AG10803 (cell line): ENCODE measurements at places on chromosomes 4 and X.

- DNase-seq: no peak
Measured at GRCh38 chr4:152885185-152885584, 50.9 kb upstream of the FHDC1 start.

DNA sequence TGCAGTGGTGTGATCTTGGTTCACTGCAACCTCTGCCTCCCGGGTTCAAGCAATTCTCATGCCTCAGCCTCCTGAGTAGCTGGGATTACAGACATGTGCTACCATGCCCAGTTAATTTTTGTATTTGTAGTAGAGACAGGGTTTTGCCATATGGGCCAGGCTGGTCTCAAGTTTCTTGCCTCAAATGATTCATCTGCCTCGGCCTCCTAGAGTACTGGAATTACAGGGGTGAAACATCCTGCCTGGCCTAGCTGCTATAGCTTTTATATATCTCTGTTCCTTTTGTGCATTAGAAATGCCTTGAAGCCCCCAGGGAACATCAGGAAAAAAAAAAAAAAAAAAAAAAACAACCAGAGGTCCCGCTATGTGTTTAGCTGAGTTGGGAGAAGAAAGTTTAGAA is 34.8 kb downstream of the UBE2K start:
- peak; percentile 79 for DNase-seq

DNA sequence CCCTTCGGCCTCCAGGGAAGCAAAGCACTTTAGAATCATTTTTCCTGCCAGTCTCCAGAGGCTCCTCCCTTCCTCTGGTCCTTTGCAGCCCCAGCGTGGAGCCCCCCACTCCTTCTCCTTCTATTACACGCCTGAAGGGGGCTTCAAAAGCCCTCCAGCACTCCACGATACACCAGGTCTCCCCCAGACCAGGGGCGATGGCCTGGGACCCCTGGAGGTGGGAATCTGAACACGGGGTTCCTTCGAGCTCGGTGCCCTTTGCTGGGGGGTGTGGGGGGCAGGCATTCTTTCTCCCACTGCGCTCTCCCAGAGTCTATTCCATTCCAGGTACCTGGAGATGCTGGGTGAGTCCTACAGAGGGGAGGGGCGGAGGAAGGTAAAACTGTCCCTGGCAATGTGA is 97.6 kb downstream of the HMX1 start:
- no peak for DNase-seq

DNA sequence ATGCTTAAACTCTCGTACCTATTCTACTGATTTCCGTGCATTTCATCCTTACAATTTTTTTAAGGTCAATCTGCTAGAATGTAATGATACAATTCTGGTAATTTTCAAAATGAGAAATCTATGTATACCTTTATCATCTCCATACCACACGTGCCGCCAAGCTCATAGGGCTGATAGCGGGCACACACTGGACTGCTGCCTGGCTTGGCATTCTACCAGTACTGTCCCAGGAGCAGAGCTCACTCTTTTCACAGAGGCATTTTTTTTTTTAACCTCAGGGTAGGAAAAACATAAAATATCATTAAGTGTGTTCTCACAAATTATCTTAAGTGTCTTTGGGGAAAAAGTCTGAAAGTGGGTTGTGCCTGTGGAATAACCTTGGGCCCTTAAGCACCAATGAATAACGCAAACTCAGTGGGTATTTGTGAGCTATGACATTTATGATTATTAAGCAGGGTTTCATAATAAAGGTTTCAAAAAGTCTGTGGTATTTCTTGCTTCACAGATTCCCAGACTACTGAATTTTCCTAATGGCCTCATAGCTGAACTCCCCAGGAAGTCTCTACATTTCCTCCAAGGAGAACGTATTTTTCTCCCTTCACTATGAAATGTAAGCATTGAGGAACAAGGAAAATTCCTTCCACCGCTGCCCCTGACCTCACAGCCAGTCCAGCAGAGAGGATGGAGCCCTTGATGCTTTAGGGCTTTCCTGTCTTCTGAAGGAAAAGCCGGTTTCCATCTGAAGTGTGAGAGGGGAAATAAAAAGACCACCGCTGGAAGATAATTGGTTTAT is 125.2 kb downstream of the ELOVL6 start:
- DNase-seq: no peak

GRCh38 chr4:69742596-69742995 is 17.8 kb downstream of the SULT1B1 start:
- no peak for DNase-seq

DNA sequence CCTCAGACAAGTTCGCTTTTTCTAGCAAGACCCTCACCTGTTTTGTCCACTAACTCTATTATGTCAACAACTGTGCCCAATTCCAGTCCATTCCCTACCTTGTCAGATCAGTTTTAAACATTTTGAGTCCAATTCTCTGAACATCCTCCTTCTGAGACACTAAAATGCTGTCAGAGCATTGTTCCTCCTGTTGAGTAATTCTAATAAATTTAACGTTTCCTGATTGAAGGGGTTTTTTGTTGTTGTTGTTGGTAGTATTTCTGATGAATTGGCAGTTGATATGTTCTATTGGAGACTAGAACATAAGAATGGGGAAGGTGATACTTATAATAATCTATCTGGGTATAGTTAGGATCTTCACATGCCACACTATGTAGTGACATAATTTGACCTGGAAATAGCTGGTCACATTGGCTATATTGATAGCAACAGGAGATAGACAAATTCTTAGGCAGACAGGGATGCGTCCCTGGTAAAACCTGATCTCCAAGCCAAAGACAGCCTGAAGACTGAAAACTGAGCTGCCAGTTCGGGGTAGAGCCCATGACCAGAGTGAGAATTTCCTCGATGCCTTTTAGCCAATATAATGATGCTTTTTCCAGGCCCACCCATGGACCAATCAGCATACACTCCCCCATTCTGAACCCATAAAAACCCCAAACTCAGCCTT is 12.4 kb upstream of the CXCL2 start:
- no peak for DNase-seq

GRCh38 chr4:77385124-77385969 is 220.3 kb upstream of the CXCL13 start:
- peak; percentile 67 for DNase-seq

DNA sequence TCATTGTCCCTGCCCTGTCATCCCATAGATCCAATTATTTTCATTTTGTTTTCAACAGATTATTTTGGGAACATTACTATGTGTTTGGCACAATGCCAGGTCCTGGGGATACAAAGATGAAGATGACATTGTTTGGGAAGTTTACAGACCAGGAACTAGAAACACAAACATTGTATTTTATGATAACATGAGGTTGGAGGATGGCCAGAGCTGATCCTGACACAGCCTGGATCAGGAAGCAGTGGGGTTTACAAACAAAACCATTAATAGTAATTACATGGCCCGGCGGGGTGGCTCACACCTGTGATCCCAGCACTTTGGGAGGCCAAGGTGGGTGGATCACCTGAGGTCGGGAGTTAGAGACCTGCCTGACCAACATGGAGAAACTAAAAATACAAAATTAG is 29.9 kb downstream of the CLRN2 start:
- DNase-seq: no peak

DNA sequence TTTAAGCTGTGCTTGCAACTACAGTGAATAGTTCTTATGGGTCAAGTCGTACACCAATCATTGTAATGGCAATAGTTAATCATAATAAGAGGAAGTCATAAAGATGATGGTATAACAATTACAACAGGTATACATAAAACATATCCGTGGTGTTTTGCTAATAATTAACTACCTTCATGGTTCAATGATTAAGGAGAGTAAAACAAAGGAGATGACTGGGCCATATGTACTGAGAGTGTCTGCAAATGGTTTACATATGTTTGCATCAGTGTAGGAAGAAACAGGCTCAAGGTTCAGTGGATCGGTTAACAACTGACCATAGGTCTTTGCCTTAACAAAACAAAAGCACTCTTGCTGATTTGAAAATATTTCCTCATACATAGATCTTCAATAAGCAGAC is 253.0 kb downstream of the COX7B2 start:
- no peak for DNase-seq

GRCh38 chr4:38681281-38681991 is 17.4 kb downstream of the KLF3 start:
- DNase-seq: peak; percentile 42

- DNase-seq: no peak
Measured at GRCh38 chr4:123955167-123955800, 558.7 kb downstream of the SPRY1 start.

DNA sequence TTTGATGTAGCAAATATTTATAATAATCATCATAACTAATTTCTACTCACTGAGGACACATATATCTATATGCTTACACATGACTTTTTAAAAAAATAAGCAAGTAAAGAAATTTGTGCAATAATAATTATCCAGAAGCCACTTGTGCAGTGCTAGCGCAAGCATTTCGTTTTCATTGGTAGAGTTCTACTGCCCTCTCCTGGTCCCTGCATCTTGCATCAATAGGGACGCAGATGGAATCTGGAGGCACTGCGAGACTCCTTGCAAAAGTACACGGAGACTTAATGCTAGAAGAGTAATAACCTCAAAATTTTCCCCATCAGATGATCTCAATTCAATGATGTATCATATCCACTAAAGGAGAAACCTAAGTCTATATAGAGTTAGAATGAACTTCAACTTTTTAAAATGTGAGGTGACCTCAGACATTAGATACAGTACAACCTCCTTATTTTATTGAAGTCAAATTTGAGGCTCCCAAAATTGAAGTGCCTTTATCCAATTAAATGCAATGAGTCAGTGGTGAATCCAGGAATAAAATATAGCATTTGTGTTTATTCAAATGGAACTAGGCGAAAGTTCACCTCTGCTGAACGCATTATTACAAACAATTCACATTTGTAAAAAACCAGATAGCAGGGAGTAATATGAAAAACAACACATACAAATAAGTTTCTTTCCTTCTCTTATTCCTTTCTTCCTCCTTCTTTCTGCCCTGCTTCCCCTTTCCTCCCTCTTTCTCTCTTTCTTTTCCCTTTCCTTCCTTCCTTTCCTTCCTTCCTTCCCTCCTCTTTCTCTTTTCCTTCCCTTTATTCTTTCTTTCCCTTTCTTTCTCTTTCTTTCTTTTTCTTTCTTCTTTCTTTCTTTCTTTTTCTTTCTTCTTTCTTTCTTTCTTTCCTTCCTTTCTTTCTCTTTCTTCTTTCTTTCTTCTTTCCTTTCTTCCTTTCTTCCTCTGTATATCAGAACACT is 450.0 kb downstream of the ANKRD50 start:
- DNase-seq: peak; percentile 82

DNA sequence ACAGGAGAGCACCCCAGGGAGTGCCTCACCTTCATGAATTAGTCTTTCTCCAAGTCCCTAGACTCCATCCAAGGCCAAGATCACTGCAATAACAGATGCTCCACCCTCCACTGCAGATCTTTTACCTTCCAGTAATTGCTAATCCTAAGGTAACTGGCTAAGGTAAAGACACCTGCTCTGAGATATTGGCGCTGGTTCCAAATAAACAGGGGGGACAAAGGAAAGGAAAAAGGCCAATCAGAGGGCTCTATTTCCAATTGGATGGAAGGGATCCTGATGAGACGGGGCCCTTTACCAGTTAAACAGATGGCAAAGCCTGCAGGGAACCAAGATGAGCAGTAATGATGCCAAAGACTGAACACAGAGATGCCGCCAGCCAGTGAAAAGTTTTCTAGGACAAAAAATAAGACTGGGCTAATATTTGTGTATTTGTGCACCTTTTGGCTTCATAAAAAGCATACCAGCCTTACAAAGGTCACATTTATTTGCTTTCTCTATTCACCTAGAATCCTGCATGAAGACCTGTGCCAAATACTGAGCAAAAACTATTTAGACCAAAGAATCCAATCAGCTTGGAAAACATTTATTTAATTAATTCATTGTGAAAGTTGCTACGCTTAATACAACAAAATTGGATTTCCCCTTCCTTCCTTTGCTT is 148.5 kb downstream of the PPP3CA start:
- no peak for DNase-seq

DNA sequence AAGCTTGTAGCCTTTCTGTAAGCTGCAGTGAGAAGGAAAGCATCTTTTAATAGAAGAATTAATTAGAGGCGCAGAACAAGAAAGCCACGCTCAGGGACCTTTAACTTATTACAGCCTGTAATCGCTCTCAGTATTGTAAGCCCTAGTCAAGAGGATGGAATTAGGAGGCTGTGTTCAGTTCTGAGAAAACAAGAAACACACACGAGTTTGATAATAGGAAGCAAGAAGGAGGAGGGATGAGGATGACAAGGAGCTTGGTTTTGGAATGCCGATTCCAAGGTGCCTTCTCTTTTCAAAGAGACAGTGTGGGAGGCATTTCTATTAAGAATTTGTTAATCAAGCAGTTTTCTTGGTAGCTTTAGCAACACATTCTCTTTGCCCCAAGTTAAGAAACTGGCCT is 69.3 kb downstream of the NYX start:
- DNase-seq: no peak

GRCh38 chr4:61301271-61301670 is 101.1 kb downstream of the ADGRL3 start:
- no peak for DNase-seq

DNA sequence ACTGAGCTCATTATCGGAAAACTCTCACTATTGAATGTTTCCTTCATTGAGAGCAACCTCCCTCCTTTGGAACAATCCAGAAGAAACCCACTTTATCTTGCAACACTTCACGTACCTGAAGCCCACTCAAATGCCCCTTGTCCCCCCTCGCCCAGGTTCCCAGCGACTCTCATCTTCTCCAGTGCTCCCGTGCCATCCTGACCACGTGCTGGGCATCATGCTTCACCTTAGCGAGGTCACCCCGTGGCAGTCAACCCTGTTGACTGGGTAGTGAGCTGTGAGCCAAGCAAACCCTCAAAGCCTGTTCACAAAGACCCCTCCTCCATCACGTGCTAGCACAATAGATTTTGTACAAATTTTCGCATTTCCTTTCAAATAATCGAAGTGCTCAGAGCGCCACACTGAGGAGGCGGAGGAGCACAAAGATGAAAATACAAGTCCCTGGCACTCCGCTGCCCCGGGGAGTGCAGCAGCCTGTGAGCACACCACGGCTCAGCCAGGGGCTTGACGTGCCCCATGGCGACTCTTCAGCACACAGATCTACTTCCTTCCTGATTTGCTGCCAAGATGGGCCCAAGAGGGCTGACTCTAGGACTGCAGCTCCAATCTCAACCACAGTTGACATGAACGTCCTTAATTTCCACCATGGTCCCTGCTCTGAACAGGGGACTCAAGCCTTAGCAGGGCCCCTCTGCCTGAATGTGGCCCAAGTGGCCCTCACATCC is 15.6 kb downstream of the PDZD4 start:
- no peak for DNase-seq

DNA sequence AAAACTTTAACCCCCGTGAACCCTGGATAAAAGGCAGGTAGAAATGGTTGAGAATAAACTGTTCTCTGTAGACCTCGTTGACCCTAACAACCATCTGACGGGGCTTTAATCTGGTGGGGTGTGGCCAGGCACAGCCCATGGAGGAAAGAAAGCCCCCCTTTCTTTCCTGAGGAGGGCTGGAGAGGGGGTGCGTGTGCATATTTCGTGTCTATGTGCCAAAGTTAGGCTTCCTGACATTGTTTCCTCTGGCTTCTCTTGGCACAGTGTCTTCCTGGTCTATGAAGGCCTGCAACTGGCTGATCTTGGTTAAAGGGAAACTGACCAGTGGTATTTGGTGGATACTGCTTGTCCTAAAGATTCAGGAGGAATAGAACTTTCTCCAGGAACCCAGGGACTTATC is 97.1 kb downstream of the MGST2 start:
- DNase-seq: no peak

GRCh38 chr4:162610116-162610515 is 446.3 kb upstream of the FSTL5 start:
- no peak for DNase-seq

GRCh38 chr4:125714845-125715244 is 400.1 kb downstream of the FAT4 start:
- DNase-seq: peak; percentile 17
